ENCODE measurements at places on chromosomes 3 and 15.

DNA sequence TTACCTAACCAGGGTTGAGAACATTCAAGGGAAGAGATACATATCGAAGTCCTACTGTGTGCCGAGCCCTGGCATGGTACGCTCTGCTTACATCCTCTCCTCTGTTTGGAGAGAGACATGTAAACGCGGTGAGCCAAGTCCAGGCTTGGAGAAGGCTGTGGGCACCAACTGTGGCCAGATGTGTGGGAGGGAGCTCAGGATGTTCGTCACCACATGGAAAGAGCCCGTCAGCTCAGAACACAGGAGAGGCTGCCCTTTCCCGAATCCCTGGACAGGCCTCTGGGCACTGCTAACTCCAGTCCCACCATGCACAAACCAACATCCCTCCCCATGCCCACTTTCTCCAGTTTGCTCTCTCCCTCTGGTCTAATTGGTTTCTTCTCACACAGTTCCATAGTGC, 43.0 kb downstream of the MESD start:
- DNase-seq: no peak

- no peak for DNase-seq
These were observed 19.9 kb upstream of the XRN1 start for GRCh38 chr3:142467768-142468167.

GRCh38 chr15:69763831-69764230, 311.2 kb downstream of the RPLP1 start:
- DNase-seq: no peak

GRCh38 chr15:23642413-23643044, 5.1 kb downstream of the MAGEL2 start:
- peak; percentile 72 for DNase-seq

GRCh38 chr3:181081930-181082329, 92.4 kb upstream of the DNAJC19 start:
- no peak for DNase-seq

DNA sequence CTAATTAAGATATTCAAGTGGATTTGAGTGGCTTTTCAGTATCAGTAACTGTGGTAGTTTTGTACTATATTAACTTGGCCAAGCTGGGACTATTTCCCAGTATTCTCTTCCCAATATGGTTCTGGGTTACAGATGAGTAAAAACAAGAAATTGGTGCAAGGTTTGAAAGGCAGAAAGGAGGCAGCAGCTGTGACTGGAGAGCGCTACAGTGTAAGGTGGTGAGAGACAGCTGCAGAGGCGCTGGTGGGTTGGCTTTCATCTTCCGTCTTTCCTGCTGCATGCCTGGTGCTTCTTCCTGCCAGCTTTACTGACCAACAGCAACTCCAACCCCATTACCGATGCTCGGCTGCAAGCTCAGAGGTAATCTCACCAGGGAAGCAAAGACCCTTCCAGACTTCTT, 9.8 kb downstream of the DPH3 start:
- no peak for DNase-seq

- no peak for DNase-seq
These were observed 108.4 kb downstream of the SHQ1 start for GRCh38 chr3:72739531-72740466.

GRCh38 chr15:85751291-85752123, 43.2 kb downstream of the KLHL25 start:
- DNase-seq: no peak

- DNase-seq: no peak
These were observed 29.1 kb downstream of the AAGAB start for GRCh38 chr15:67225336-67225735.

- DNase-seq: peak; percentile 76
These were observed 24.4 kb downstream of the SLC2A2 start for GRCh38 chr3:171001957-171002694.

GRCh38 chr3:113265231-113265630, 53.9 kb downstream of the BOC start:
- DNase-seq: no peak

GRCh38 chr15:96766366-96766765, 435.9 kb downstream of the NR2F2 start:
- no peak for DNase-seq

GRCh38 chr3:177711637-177712036, 514.4 kb upstream of the TBL1XR1 start:
- no peak for DNase-seq

GRCh38 chr3:179765396-179765795, 112.6 kb downstream of the USP13 start:
- no peak for DNase-seq

GRCh38 chr15:77027111-77027696, 32.3 kb downstream of the PSTPIP1 start:
- DNase-seq: no peak

DNA sequence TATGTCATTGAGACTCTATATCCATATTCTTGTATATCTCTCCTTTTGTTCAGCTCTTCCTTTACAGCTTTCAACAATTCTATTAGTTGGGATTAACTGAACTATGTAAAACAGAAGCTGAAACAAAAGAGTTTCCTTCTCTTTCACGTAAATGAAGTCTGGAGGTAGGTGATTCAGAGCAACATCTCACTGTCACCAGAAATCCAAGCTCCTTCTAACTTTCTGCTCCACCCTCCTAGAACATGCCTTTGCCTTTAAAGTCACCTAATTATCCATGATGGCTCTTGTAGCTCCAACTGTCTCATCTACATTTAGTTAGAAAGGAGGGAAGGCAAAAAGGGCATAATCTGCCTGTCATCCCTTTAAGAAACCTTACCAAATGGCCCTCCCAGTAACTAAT, 458.2 kb upstream of the MDFIC2 start:
- DNase-seq: no peak

GRCh38 chr3:61702453-61702852, 141.1 kb downstream of the PTPRG start:
- DNase-seq: no peak

- DNase-seq: no peak
These were observed 317.4 kb downstream of the DIPK2A start for GRCh38 chr3:144289057-144289456.

DNA sequence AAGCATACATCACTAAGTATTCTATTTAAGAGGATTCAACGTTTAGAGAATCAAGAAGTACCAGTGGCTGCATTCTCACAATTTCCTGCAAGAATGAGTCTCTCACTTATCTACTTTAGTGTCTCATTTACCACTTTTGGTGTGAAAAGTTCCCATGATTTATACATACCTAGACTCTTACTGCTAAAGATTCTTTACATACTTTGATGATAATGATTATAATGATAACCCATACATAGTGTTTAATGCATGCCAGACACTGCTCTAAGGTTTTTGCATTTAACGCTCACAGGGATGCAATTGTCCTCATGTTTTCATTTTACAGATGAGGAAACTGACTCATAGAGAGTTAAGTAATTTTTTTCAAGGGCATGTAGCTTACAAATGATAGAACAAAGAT, 133.6 kb downstream of the TMEM108 start:
- DNase-seq: no peak

DNA sequence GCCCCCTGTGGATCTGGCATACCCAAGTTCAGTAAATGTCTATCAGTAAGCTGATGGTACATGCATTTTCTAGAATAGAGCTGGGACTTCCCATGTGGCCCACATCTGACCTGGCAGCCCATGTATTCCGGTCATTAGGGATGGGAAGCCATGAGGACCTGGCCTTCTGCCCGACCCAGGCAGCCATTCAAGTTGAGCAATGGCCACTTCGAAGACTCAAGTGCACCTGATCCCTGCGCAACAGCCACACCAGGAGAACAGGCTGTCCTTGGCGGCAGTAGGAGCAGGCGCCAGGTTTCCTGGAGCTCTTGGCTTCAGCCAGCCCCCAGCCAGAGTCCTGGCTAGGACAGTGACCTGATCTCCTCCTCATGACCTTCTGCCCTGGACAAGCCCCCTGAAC, 14.6 kb downstream of the HEMK1 start:
- no peak for DNase-seq

DNA sequence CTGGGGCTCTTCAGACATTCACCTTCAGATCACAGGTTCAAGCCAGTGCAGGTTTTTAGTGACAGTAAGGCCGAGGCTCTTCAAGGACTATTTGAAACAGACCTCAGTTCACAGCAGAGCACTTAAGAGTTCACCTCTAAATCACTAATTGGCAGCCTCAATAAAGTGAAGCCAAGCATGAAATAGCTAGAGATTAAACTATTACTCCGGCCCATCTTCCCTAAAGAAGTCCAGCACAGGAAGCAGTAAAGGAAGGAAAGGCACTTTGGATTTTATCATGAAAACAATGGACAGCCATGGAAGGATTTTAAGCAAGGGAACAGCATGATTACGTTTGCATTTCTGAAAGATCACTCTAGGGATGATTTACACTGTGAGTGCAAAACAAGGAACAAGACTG, 27.6 kb upstream of the ARL6 start:
- no peak for DNase-seq

DNA sequence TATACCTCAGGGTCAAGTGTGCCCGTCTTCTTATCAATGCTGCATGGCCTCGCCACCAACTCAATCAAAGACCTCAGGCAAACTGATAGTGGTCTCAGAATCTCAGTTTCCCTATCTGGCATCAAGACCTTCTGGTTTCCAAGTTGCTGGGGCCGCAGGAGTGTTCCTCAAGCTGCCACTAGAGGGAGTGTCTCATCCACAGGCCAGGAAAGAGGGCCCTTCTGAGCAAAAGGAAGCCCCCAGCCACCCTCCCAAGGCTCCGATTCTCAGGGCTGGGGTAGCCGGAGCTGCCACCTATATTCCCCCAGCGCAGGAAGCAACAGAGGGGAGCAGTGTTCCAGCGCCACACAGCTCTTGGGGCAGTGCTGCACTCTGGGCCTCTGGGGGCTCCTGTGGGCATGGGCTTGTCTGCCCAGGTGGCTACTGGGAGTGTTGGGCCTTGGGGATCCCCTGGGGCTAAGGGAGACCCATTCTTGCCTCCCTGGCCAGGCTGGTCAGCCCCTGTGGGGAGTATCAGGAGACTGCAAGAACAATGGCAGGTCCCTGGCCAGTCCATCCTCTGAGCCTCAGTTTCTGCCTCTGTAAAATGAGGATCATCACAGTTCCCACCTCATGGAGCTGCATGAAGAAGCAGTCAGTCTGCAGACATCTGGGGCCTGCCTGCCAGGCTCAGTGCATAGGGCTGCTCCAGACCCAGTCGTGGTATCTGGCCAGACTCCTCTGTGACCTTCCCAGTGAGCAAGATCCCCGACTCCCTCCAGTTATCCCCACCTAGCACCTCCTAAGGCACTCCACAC, 23.4 kb upstream of the SEC13 start:
- peak; percentile 46 for DNase-seq

DNA sequence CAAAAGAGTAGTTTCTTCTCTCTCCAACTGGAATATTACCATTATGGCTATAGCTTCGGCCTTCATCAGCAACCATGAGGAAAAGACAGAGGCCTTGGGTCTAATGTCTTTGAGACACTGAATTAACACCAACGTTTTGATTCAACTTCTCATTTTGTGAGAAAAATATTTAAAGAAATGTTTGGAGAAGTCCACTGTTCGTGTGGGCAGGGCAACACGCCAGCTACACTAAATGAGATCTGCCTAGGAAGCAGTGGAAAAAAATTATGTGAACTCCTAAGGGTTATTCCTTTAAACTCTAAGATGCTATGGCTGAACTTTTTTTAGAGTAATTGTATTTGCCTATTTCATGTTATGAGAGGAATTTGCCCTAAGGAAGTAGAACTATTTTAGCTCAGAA, 41.8 kb downstream of the NCEH1 start:
- DNase-seq: no peak

GRCh38 chr3:115146032-115146417, 1.1 kb downstream of the ZBTB20 start:
- peak; percentile 56 for DNase-seq

GRCh38 chr3:184145111-184145524, 10.0 kb downstream of the EIF2B5 start:
- peak; percentile 25 for DNase-seq

DNA sequence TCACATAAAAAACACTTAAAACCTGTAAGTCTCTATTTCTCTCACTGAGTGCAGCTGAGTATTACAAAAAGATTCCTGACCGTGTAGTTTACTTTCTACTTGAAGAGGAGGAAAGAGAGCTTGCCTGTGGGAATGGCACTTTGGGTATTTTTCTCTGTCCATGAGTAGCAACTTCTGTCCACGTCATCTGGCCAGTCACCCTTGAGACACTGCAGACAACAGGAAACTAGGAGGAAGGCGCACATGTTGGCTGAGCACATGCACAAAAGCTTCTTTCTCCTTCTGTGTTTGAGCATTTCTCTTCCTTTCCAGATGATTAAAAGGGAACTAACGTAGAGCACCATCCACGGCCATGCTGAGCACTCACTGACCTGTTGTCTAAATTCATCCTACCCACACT, 19.7 kb downstream of the STARD5 start:
- DNase-seq: no peak

GRCh38 chr3:56157693-56158362, 310.4 kb downstream of the ERC2 start:
- no peak for DNase-seq

GRCh38 chr3:16834214-16834613, 50.5 kb upstream of the PLCL2 start:
- DNase-seq: no peak

Data from LoVo (cell line).